Glutamatergic neuron (in vitro differentiated cells): ENCODE measurements at places on chromosomes 6 and 20.

DNA sequence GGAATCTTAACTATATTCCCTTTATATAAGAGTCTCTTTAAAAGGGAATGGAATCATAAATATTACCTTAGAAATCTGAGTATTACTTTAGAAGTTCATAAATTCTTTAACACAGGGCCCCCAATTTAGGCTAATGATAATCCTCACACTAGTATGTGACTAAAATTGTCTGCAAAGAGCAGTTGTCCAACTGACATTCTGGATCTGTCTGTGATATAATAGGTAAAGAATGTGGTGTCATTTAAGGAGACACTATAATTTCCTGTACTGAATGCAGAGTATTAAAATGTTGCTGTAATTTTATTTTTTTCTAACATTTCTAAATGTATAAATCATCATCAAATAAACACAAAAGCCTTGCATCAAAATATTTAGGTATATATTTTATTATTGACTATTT lies 128.5 kb upstream of the DST start:
- DNase-seq, result no peak

DNA sequence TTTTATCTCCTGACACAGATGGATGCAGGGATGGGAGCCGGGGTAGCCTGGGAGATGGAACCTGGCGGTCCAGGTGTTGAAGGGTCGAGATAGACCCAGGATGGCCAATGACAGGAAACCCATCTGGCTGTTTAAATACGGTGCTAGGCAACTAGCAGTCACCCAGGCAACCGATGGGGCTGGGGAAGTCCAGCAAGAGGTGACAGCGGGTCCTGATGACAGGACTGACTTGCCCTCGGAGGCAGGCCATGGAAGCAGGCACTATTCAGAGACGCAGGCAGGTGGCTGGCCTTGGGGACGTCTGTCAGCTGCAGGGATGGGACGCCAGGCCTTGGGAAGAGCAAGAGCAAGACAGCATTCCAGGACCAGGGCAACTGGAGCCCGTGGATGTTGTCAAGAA lies 135.4 kb upstream of the RALGAPA2 start:
- no peak for DNase-seq

GRCh38 chr6:156423829-156424228 lies 353.3 kb upstream of the ARID1B start:
- no peak for DNase-seq

- DNase-seq, result no peak
These were observed 7.7 kb downstream of the HLA-B start for GRCh38 chr6:31349301-31349700.

GRCh38 chr6:150269857-150270223 lies 99.0 kb upstream of the IYD start:
- DNase-seq, result no peak

- DNase-seq, result no peak
These were observed 17.8 kb upstream of the ALDH8A1 start for GRCh38 chr6:134967711-134968110.

GRCh38 chr6:16540804-16541752 lies 220.2 kb downstream of the ATXN1 start:
- DNase-seq, result no peak

GRCh38 chr20:63009988-63010769 lies 3.4 kb upstream of the BHLHE23 start:
- DNase-seq, result peak; percentile 16

- DNase-seq, result no peak
These were observed 105.2 kb upstream of the ASF1A start for GRCh38 chr6:118788702-118789101.

- no peak for DNase-seq
These were observed 45.0 kb upstream of the TRIM26 start for GRCh38 chr6:30258204-30258603.

GRCh38 chr20:34058831-34059230 lies 53.2 kb downstream of the EIF2S2 start:
- no peak for DNase-seq

GRCh38 chr6:135876058-135876457 lies 24.6 kb downstream of the PDE7B start:
- no peak for DNase-seq

DNA sequence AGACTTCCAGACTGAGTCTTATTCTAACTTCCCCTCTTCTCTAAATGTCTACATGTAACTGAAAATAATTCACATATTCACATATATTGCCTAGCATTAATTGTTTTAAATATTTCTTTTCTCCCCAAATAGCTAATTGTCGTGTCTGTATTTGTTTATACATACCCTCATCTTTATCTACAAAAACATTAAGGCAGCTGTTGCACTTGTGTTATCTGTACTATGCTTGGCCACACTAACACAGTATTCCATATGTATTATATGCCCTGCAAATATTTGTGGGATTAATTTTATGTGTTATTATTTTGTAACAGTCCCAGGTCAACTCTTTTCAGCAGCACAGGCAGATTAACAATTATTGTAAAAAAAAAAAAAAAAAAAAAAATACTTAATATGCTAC lies 11.7 kb downstream of the HDAC2 start:
- DNase-seq, result no peak

DNA sequence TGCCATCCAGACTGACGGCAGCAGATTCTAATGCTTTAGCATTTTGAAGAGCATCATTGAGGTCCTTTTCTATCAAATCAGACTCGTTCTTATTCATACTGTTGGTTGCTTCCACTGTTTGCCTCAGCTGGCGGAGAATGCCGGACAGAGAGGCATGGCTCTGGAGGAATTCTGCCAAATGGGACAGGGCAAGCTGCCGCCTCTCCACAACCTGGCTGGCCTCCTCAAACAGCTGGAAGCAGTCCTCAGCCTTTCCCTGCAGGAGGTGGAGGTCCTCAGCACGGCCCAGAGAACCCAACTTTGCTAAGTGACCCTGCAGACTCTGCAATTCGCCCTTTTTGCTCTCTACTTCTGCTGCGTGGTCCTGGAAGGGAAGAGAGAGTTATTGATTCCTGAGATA lies 220.5 kb downstream of the SYNE1 start:
- DNase-seq, result no peak

- no peak for DNase-seq
These were observed 6.6 kb upstream of the ZBTB22 start for GRCh38 chr6:33324125-33324524.

- DNase-seq, result no peak
These were observed 28.1 kb upstream of the RALGAPA2 start for GRCh38 chr20:20740541-20740940.

DNA sequence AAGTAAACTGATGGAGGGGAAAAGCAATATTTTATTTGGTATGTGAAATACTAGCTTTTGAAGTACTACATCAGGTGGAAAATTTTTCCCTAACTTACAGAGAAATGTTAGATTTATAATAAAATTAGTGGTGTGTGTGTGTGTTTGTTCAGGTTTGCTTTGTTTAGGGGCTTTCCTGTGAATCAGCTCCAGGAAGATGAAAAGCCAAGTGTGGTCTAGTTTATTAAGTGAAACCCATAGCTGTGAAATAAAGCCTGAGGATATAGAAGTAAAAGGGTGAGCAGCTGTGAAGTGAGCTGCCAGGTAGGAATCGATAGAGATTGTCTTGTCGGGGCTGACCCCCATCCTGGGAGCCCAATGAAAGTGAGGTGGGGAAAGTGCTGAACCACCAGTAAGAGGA lies 347.6 kb upstream of the IMPG1 start:
- no peak for DNase-seq

GRCh38 chr6:72811971-72812421 lies 190.1 kb downstream of the KCNQ5 start:
- no peak for DNase-seq

DNA sequence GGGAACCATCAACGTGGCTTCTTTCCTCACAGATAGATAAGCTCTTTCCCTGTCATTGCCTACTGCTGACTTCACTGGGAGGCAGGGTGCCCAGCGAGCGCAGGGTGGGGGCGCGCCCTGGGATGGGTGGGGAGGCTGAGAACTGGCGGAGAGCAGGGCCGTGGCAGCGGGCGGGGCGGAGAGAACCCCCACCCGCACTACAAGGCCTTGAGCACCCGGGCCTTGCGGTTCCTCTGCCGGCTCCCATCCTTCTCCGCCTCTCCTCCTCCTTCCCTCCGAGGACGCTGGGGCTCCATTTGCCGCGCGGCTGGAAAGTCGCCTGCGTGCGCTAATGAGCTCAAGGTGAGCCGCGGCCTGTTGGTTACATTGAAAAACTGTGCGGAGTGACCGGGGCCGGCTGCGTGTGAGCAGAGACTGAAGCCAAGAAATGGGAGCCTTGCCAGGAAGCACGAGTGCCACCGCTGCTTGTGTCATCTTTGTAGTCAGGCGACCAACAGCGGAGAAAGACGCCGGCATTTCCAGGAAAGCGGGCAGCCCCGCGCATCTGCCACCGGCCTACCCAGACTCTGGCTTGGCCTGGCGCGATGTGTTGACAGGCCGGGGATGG lies 963.5 kb upstream of the SLC35B3 start:
- DNase-seq, result peak; percentile 16

DNA sequence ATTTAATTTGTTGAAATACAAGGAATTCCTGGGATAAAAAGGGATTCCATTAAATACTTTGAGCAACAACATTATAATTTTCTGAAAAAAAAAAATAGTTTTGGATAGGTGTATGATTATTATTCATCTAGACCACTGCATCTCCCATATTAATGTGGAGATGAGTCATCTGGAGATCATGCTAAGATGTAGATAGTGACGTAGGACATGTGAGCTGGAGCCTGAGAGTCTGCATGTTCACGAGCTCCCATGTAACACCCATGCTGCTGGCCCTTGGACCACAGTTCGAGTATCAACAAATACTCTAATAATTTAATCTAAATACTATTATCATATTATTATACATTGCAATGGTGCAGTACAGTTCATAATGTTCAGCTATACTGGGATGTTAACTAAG lies 91.6 kb downstream of the EPM2A start:
- no peak for DNase-seq

DNA sequence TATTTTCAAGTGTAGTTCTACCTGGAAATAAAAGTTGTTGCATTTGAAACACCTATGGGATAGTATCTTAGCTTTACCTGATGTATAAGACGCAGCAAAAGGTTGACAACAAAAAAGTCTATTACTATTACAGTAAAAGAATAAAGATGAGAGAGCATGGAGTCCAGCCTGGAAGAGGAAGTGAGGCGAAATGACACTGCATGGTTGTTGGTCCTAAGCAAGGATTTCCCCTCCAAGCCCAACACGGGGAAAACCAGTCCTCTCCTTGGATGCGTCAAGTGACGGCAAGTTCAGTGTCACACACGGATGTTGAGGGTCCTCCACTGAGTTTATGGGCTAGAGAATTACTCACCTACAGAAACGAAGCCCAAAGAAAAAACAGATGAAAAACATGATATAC lies 51.7 kb downstream of the COL11A2 start:
- DNase-seq, result no peak

DNA sequence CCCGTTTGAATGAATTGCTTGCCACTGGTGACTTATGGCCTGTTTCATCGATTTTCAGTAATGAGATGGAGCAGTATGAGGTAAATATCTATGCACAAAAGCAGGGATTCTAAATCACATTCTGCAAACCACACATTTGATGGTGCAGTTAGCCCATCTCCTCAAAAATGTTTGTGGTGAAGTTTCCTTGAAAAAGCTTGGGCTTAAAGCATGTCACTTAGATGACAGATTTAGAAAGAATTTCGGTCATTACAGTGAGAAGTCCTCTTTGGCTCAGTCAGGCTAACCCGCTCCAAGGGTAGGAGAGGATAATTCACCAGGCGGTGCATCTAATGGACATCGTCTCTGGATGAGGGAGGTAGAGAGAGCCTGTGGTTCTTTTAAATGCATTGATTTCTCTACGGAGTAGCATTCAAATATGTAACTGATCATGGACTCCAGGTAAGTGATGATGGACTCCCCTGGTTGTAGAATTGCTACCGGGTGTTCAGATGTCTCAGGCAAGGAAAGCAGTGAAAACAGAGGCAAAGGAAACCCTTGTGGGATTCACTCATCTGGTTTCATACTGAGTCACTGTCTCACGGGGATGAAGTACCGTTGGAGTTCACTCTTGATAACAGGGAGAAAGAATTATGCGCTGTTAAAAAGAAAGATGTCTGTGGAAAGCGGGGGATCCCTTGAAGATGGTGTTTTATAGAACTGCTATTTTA lies 65.3 kb downstream of the AIG1 start:
- DNase-seq, result no peak

DNA sequence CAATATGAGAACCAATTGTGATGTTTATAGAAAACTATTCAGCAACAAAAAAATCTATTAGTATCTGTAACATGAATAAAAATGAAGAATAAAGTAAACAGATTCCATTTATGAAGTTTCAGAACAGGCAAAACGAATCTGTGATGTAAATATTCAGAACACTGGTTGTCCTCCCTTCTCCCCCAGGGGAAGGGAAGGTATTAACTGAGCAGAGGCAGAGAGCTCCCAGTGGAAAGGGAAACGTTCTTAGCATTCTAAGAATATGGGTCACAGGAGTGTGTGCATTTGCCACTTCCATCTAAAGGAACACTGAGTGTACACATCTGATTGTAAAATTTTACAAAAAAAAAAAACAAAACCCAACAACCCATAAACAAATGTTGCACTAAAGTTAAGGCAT lies 23.1 kb downstream of the SPAG4 start:
- DNase-seq, result no peak

GRCh38 chr6:165760126-165760802 lies 97.2 kb upstream of the PDE10A start:
- no peak for DNase-seq

- no peak for DNase-seq
These were observed 17.8 kb upstream of the CST9L start for GRCh38 chr20:23585808-23586734.

DNA sequence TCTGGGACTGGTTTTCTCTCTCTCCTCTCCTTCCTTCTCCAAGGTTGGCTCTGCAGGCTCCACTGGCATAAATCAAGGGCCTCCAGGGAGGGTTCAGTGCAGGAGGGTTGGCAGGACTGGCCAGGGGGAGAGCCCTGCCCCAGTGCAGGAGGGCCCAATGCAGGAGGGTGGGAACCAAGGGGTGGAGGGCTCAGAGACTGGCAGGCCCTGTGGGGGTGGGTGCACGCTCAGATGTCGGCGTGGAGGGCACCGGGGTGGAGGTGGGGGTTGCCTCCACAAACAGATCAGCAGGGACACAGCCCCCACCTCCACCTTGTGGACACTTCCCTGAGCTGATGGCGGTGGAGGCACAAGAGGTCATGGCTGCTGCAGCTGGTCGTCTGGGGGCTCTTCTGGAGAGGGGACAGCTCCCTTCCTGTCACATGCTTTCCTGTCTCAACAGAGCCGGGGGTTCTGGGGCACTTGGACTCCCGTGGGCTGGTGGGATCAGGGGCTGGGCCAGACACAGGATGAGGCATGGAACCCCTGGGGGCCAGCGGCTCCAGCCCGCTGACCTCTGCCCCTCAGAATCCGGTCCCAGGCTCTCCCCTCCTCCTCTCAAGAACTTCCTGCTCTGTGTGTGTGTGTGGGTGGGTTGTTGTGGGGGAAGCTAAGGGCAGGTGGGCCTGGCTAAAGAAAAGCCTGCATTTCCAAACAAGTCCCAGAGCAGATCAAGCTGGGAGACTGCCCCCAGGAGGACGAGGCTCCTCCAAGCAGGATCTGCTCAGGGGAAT lies 2.7 kb upstream of the ABHD16B start:
- DNase-seq, result no peak

- no peak for DNase-seq
These were observed 102.5 kb upstream of the RIPOR2 start for GRCh38 chr6:25038300-25038699.

GRCh38 chr20:40959325-40960092 lies 69.1 kb upstream of the TOP1 start:
- no peak for DNase-seq

GRCh38 chr6:167676000-167676665 lies 150.6 kb upstream of the AFDN start:
- no peak for DNase-seq
